ENCODE measurements at places on chromosomes 6 and 20.

GRCh38 chr6:132369526-132369925 is 31.7 kb downstream of the MOXD1 start:
- DNase-seq, result no peak

GRCh38 chr20:45469336-45470261 is at the start of gene WFDC2:
Gene WFDC2 (plus strand): TSS chr20:45469753. CDS start chr20:45469782, 29 bp downstream.
- no peak for DNase-seq

- no peak for DNase-seq
Measured at GRCh38 chr6:28658475-28659249, 133.0 kb downstream of the GPX5 start.

DNA sequence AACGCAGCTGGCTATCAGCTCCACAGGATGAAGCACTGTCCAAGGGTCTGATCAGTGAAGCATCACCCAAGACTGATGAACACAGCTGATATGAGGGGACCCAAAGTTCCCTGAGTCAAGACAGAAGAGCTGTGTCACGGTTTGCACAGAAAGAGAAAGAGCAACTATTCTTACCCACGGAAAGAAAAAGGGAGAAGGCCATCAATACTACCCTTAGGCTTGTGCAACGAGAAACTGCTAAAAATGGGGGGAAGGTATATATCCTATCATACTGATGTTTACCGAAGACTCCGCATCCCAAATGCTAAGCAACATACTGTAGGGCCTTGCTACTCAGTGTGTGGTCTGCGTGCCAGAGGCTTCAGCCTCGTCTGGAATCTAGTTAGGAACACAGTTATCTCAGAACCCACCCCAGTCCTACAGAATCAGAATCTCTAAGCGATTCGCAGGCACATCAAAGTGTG is 665 bp downstream of the FASTKD5 start:
- DNase-seq, result no peak

GRCh38 chr6:122788663-122789181 is 336 bp upstream of the SMPDL3A start:
- no peak for DNase-seq

- DNase-seq, result no peak
Measured at GRCh38 chr20:61982191-61982950, 83.3 kb downstream of the TAF4 start.

DNA sequence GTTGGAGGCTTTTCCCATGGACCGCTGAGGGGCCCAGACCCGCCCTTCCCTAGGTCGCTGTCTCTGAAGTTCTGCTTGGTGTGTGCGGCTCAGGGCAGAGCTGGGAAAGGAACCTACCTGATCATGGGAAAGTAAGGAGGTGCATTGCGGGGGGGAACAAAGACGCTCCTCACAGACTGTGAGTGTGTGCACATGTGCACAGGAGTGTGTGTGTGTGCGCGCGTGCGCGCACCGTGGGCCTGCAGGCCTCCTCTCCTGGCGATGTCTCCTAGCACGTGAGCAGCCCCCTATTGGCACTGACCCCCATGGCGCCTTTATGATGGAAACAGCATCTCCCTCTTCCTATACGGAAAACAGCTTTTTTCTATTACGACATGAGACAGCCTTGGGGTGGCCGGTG is 224.1 kb downstream of the TAF4 start:
- DNase-seq, result no peak

DNA sequence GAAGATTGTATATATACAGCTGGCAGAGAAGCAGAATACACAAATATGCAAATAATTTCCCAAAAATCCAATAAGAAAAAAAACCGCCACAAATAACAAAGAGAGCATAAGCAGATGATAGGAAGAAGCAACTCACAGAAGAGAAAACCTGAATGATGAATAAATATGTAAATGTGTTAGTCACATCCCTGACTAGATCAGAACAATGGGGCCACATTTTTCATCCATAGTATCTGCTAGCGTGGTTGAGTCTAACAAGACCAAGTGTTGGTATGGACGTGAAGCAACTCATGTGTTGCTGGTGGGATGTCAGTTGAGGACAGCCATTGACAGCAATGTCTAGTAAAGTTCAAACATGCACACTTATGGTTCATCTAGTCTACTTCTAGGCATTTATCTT is 3.9 kb upstream of the SLC22A3 start:
- DNase-seq, result no peak

GRCh38 chr6:158808941-158809678 is 10.1 kb downstream of the EZR start:
- no peak for DNase-seq

DNA sequence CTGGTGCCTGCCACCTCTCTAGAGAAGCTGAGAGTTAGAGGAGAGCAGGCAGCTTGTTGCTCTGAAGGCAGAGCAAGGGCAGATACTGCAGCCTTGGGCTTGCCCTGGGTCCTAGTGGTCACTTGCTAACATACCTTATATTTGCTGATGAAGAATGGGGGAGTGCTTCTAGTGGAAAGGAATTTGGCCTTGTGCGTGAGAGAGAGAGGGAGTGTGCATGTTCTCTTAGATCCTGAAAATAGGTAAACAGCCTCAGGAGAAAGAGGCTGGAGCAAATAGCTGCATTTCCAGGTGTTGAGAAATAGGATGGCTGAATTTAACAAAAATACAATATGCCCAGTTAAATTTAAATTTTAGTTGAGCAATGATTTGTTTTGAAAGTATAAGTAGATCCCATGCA is 724.5 kb upstream of the FLRT3 start:
- DNase-seq, result no peak

- DNase-seq, result no peak
Measured at GRCh38 chr6:19838442-19839236, 1.5 kb downstream of the ID4 start.

GRCh38 chr6:151288712-151289398 is 49.1 kb downstream of the AKAP12 start:
- DNase-seq, result no peak

DNA sequence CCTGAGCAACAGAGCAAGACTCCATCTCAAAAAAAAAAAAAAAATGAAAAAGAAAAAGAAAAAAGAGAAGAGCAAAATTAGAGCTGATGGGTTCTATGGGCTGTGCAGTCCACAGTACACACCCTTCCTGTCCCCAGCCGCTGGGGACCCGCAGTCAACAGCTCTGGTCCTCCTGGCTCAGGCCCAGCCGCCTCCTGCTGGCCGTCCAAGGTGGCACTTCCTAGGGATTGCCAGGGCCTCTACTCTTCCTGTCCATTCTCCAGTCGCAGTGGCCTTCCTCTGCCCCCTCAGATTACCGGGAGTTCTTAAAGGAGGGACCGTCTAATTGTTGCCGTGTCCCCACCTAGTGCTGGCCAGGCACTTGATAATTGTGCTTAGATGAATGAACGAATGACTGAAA is 41.7 kb downstream of the TMEM242 start:
- DNase-seq, result no peak

GRCh38 chr6:113854531-113855499 is 2.3 kb upstream of the MARCKS start:
- DNase-seq, result no peak

- no peak for DNase-seq
Measured at GRCh38 chr6:140440223-140440835, 1065.9 kb upstream of the CITED2 start.

GRCh38 chr20:53750827-53751619 is 157.4 kb upstream of the ZNF217 start:
- DNase-seq, result no peak

- peak; percentile 52 for DNase-seq
Measured at GRCh38 chr6:43391440-43392031, 22.1 kb upstream of the ZNF318 start.

DNA sequence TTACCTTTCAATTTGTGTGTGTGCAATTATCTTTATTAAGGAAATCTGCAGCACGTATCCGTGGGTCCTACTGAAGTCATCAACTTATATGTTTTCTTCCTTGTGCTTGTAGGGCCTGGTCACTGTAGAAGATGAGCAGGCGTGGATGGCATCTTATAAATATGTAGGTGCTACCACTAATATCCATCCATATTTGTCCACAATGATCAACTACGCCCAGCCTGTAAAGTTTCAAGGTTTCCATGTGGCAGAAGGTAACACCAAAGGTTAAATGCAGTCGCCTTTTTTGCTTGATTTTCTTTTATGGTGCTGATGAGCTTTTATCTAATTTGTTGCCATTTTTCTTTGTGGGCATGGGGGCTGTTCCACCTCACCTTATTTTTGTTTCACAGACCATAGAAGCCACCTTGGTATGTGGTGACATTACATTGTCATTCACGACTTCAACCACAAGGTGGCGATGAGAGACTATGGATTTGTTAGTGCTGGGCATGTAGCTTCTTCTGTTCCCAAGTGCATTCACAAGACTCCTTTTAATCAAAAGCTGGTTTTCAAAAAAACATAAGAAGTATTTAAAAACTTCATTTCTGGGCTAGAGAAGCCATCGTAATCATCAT is 106.5 kb upstream of the LAMP5 start:
- DNase-seq, result no peak

GRCh38 chr6:118485601-118486550 is 62.2 kb upstream of the PLN start:
- no peak for DNase-seq

DNA sequence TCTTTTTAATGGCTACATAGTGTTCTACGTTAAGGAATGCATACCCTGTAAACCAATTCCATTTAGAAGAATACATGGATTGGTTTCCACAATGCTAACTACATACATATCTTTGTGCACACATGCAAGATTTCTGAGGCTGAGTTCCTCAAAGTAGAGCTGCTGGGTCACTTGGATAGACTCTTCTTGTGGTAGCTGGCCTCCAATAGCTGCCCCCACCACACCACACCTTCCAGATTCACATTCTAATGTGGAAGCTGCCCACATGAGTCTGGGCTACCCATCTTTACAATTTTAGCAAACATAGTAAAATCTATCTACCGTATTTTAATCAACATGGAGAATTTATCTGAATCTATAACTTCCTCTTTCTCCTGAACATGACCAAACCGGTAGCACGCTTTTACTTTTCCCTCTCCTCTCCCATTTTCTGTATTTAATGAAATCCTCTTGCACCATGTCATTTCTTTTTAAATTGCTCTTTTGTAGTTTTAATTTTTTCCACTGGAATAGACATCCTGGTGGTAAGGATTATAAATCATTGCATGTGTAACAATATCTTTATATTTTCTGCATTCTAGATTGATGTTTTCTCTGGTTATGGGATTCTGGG is 74.7 kb upstream of the CITED2 start:
- DNase-seq, result no peak

- no peak for DNase-seq
Measured at GRCh38 chr6:116027801-116028200, 32.9 kb downstream of the FRK start.

DNA sequence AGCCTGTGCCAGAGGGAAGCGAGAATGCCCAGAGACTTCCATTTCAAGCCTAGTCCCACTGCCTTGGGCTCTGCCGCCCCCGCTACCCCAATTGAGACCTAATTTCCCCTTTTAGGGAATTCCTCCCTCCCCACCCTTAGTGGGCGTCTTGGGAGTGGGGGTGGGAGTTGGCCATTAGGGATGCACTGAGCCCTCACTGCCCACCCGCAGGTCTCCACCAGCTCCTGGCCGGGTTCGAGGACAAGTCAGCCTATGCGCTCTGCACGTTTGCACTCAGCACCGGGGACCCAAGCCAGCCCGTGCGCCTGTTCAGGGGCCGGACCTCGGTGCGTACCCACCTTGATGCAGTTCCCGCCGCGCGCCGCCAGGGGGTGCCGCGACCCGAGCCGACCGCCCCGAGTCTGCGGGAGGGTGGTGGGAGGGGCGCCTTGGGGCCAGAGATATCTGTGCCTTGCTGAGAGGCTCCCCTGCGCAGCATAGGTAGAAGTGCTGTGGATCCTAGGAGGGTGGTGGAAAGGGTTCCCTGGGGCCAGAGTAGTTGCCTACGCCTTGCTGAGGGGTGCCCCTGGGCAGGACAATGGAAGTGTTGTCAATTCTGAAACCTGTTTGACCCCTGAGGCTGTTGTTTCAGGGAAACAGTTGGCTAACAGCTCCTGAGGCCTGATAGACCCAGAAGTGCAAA is 9.2 kb downstream of the ITPA start:
- DNase-seq, result peak; percentile 47

GRCh38 chr6:100105138-100105537 is 111.1 kb upstream of the MCHR2 start:
- no peak for DNase-seq

- no peak for DNase-seq
Measured at GRCh38 chr6:75493400-75494064, at the start of gene FILIP1. Gene FILIP1 (minus strand): TSS chr6:75493800. CDS start chr6:75414972, 78,828 bp downstream.

DNA sequence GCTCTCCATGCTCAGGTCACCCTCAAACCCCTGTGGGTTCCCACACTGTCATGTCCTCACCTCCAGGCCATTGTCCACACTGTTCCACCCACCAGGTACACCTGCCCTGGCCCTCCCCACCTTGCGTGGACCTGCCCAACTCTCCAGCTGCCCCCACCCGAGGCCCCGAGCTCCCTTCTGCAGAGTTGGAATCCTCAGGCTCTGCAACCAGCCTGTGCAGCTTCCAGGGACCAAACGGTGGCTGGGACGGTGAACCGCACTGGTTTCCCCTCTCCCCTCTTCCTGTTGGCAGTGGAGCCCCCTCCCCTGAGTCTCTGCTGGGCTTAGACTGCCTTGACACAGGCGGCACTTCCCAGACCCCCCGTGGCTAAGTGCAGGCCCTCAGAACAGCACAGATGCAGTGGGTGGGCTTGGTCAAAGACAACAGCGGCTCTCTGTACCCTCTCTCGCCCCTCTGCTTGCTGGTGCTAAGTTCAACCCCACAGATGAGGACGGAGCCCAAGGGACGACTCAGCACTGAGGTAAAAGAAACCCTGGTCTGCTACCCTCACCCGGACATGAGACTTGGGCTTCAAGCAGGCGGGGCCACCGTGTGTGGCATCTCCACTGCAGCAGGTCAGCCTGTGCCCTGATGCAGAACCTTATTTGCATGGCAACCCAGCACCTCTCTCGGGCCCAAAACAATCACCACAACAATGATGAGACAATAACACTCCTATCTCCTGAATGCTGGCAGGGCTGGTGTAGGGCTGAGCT is 11.0 kb downstream of the ZBP1 start:
- DNase-seq, result no peak

DNA sequence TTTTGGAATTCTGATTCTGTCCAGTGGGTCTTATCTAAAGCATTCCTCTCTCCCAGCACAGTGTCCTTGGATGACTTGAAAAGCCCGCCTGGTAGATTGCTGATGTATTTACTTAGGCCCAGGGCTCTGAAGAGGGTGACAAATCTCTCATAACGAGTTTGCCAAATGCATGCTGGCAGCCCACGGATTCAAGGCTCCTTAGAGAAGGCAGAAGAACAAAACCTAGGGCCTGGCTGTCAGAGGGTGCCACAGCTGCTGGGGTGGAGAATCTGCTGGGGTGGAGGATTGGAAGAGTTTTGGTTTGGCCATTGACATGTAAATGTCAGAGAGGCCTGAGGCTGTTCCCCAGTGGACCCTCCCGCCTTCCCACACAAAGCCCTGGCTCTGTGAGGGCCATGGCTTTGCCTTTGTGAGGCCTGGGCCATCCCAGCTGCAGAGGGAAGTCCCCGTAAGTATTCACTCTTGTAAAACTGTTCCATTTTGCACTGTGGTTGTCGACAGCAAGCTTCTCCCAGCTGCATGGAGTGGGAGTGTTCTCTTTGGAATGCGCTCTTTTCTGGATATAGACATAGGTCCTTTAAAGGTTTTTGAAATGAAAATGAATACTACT is 50.3 kb downstream of the ANKRD6 start:
- no peak for DNase-seq

GRCh38 chr6:116557893-116558292 is 4.3 kb downstream of the CALHM4 start:
- no peak for DNase-seq
